ENCODE measurements at places on chromosomes 16 and 17. TPM values are rescaled to one million over a fixed set of nuclear protein-coding genes. Genes with fewer than 3 reads are reported as not detected.

DNA sequence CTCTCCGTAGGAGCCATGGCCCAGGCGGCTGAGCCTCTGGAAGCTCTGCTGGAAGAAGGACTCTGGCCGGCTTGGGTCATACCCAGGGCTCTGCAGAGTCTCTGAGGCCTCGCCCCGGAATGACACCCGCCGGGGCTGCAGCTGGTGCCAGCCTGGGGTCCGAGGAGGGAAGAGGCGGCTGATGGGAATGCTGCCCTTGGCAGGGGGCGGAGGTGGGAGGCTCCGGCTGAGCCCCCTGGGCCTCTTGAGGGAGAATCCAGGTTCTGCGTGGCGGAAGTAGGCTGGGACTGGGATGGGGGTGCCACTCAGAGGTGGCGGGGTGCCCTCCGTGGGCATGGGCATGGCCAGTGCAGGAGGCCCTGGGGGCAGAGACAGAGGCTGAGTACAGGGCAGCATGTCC, 3.6 kb downstream of the PKMYT1 start:
- DNase-seq: no peak

DNA sequence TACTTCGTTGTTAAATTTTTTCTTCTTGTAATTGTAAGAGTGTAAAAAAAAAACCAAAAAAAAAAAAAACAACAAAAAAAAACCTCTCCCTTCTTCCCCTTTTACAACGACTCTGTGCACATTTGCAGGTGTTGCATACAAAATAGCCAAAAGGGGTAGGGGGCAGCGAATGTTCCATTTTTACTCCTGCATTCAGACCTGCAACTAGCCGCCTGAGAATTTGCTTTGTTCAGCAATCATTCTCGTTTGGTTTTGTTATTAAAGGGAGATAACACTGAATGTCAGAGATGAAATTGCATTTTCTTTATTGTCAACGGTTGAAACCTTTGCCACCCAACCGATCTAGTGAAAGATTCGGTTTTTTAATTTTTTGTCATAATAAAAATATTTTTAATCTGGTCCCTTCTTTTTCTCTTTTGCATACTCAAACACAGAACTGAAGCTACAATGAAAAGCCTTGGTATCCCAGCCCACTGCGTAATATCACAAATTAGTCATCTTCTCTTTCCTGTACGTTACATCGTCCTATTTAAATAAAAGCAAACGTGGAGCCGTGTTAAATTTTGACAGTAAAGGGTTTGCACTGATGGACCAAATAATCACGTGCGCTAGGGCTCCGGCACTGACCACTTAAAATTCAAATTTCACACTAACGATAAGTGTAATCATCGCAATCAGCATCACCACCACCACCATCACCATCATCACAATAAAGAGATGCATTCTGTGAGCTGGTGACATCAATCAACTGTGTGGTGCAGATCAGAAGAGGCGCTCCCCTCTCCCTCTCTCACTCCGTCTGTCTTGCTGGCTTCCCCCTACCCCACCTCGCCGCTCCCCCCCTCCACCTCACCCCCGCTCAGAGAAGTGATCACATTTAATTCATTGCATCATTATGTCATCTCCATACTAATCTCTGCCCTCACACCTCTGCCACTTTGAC, 406.2 kb upstream of the PSMD7 start:
- DNase-seq: no peak

GRCh38 chr17:4475463-4475862, 23.2 kb upstream of the SPNS2 start:
- no peak for DNase-seq

- DNase-seq: peak; percentile 77
These were observed 15.6 kb downstream of the SDR42E1 start for GRCh38 chr16:81995651-81996050.

- peak; percentile 36 for DNase-seq
These were observed 926 bp downstream of the MYH10 start for GRCh38 chr17:8629371-8630226.

- DNase-seq: no peak
These were observed 683 bp upstream of the SLC7A6 start for GRCh38 chr16:68263559-68264127.

DNA sequence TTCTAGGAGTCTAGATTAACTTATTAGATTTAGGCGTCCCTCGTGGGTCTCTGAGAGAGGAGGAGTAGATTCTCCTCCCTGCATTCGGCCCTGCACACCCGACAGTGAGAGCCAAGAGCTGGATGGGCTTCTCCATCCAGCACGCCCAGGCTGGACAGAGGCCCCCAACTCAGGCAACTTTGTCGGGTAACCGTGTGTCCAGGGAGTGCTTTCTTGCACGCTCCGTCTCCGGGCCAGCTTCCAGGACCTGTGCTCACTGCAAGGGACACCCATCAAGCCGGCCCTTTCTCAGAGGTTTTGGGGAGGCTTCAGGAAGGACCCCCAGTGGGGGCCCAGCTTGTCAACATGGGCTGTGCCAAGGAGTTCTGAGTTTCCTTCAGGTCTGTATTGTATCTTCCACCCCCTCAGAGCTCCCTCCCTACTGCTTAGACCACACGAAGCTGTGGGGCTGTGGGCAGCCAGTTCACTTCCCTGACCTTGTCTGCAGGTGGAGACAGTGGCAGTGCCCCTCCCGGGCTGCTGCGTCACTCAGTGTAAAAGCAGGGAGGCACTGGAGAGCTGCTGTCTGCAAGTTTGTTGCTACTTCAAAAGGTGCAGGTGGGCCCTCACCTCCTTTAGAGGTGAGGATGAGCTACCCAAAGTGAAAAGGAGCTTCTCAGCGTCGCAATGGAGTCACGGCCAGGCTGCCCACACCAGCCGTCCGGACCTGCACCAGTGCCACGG, 24.0 kb upstream of the C16orf78 start:
- DNase-seq: no peak

GRCh38 chr16:19644877-19645276, 73.2 kb downstream of the KNOP1 start:
- DNase-seq: no peak

KRT20 gene
- not detected for total RNA-seq

KRT34 gene
- not detected for total RNA-seq

CCL15 gene
- not detected for total RNA-seq

TEX19 gene
- not detected for total RNA-seq
